ENCODE measurements at places on chromosomes 5 and 9.

DNA sequence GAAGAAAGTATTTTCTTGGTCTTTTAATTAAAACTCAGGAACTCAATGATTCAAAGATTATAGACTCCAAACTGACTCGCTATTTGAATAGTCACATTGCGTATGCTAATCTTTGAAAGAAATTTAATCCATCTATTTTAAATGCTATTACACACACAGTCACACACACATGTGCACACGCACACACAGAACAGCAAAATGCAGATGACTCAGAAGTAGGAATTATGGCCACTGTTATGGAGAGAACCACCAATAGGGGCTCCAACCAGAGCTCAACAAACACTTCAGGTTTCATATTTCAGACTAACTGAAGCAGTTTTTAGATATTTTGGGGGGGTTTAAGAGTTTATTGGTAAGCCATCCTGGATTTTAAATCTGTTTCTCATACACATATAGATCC is 1917.9 kb downstream of the EFNA5 start:
- no peak for DNase-seq

- no peak for DNase-seq
Measured at GRCh38 chr5:35046774-35047173, 975 bp downstream of the AGXT2 start.

DNA sequence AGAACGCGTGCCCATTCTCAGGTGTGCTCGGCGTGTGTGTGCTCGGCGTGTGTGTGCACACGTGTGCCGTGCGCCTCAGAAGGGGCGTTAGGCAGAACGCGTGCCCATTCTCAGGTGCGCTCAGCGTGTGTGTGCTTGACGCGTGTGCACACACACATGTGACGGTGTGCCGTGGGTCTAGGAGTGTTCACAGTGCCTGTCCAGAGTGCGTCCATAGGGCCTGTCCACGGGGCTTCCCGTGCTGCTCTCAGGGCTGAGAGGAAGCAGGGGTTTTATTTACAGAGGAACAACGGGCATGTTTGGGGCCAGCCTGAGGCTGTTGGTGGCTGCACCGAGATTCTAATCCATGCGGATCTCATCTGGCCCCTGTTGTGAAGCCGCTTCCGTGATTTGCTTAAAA is 14.2 kb upstream of the AHRR start:
- DNase-seq, result no peak

DNA sequence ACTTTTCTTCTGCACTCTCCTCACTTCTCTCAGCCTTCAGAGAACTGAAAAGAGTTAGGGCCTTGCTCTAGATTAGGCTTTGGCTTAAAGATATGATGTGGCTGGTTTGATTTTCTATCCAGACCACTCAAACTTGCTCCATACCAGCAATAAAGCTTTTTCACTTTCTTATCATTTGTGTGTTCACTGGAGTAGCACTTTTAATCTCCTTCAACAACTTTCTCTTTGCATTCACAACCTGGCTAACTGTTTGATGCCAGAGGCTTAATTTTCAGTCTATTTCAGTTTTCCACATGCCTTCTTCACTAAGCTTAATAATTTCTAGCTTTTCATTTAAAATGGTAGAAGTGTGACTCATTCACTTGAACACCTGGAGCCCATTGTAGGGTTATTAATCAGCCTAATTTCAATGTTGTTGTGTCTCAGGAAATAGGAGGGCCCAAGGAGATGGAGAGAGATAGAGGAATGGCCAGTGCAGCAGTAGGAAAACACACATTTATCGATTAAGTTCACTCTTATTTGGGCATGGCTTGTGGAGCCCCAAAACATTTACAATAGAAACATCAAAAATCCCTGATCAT is 5.9 kb downstream of the ATPSCKMT start:
- DNase-seq, result no peak

- peak; percentile 30 for DNase-seq
Measured at GRCh38 chr9:37198831-37199230, 78.5 kb downstream of the ZCCHC7 start.

- DNase-seq, result no peak
Measured at GRCh38 chr5:17160756-17161040, 56.7 kb upstream of the BASP1 start.

DNA sequence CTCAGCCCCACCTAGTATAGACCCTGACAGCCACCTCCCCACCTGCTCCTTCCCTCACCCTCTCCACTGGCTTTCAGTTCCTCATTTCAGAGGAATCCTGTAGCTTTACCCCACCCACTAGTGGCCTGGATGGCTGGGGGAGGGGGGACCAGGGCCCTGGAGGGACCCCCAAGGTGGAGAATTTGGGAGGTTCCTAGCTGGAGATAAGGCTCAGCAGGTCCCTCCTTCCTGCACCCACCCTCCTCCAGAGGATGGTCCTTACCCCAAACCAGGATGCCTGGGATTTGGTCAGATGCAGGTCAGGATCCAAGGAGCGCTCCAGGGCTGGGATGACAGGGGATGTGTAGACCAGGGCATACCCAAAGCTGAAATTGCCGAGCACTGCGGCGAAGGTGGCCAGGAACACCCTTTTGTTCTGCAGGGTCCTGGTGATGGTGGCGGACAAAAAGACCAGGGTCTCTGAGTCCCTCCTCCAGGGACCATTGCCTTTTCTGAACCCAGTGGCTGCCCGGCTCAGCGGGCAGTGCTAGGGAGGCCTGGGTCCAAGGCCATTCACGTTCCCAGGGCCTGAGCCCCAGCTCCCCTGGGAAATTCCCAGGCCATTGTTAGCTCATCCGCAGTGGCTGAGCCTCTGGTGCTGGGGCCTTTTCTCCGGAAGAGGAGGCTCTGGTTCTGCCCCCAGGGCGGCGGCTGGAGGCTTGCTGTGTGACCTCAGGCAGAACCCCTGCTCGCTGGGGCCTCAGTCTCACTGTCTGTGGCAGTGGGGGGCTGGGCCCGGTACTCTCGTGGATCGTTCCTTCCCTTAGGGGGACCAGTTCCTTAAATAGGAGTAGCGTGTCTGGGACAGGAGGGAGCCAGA is 678 bp downstream of the SLC2A6 start:
- DNase-seq, result peak; percentile 75

GRCh38 chr5:89204756-89205155 is 321.8 kb upstream of the MEF2C start:
- no peak for DNase-seq

DNA sequence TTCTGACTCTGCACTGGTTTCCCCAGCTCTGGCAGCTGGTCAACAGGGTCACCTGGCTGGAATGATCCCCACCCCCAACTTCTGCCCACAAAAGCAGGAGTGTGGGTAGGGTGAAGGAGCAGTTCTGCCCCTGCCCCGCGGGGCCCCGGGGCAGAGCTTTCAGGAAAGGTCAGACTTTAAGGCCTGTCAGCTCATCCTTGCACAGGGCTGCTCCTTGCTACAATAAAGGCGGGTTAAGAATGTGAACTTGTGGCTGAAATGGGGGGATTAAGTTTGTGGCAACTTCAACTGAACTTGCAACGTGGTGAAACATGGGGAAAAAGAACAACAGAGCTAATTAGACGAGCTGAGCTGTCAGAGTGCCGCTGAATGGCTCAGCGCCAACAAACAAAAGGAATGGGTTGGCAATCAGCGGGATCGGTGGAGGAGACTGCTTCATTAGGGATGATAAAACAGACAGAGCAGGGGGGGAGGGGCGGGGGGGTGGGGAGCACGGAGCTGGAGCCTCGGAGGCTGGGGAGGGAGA is 50.8 kb downstream of the CRB2 start:
- no peak for DNase-seq

GRCh38 chr5:82221020-82221419 is 57.1 kb downstream of the RPS23 start:
- no peak for DNase-seq

GRCh38 chr5:172668594-172669071 is 27.6 kb downstream of the NEURL1B start:
- no peak for DNase-seq

DNA sequence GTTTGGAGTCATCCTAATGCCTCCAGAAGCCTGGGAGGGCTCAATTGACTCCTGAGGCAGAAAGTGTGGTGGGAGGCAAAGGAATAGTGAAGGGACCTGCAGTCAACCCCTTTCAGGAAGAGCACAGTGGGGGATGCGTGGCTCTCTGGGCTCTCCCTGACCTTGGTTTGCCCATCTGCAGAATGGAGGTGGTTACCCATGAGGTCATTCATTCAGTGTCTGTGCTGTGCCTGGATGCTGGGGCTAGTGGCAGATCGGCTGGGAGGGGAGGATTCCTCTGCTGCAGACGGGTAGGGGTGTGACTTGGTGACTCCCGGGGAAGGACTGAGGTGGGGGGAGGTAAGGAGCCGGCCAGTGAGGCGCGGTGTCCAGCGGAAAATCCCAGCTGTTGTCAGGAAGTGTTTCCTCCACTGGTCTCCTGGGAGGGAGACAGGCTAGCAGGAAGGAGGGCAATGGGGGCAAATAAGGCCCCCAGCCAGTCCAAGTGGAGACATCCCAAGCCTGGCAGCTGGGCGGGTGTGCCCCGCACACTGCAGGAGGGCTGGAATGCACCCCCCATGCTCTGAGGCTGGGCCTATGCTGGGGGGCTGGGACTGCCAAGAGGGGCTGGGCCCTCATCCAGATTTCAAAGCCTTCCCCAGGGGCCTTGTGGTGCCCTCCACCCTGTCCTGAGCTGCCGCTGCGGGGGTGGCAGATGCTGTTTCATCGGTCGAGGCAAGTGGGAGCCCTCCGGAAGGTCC is 10.9 kb downstream of the CXXC5 start:
- DNase-seq, result peak; percentile 52

- DNase-seq, result no peak
Measured at GRCh38 chr5:19001054-19001453, 986.9 kb downstream of the CDH18 start.

DNA sequence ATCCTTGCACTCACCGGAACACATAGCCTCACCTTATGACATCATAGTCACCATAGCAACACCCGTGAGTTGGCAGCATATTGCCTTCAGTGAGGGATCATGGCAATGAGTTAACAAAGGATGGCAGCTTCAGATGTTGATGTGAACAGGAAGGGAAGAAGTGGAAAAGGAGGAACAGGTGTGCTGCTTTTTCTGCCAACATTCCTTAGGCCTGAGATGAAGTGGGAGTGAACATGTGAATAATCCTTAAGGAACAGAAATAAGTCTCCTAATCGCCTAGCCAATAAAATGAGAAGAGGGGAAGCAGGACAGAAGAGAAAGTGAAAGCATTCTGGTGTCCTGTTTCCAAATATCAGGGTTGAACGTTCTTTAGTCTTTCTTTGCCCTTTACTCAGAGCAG is 360.0 kb downstream of the BRINP1 start:
- no peak for DNase-seq

GRCh38 chr9:98702835-98703380 is 5.8 kb downstream of the GABBR2 start:
- DNase-seq, result no peak

- DNase-seq, result no peak
Measured at GRCh38 chr9:95101326-95101725, 216.2 kb downstream of the FANCC start.

DNA sequence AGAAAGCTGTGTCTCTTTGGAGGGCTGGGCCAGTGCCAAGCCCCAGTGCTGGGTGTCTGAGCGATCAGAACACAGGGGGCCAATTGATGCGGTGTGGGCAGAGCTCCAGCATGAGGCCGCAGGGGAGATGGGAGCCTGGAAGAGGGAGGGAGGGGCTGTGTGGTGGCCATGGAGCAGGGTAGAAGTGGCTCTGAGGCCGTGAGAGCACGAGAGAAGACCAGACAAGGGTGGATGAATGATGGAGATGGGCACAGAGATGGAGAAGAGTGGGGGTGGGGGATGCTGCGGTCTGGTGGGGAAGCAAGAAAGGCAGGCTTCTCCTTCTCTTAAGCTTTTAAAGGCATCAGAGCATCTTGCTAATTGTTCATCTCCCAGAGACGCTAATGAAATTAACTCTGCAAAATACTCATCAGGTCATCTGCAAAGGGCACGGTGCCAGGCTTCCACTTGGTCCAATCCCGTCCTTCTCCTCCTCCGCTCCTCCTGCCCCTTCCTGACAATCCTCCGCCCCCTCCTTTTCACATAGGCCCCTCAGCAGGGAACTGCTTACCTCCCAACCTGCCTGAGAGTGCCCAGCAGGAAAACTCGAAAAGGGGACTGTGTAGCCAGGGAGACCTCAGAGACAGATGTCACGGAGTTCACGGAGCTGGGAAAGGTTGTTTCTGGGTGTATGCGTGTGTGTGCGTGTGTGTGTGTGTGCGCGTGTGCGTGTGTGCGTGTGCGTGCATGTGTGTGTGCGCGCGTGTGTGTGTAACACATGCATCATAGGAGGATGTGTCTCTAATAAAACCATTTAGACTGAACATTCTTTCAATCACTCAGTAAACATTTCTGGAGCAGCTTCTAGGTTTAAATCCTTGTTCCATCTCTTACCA is 7.1 kb upstream of the UNC5A start:
- no peak for DNase-seq

- no peak for DNase-seq
Measured at GRCh38 chr5:58085800-58086199, 374.1 kb downstream of the PLK2 start.

DNA sequence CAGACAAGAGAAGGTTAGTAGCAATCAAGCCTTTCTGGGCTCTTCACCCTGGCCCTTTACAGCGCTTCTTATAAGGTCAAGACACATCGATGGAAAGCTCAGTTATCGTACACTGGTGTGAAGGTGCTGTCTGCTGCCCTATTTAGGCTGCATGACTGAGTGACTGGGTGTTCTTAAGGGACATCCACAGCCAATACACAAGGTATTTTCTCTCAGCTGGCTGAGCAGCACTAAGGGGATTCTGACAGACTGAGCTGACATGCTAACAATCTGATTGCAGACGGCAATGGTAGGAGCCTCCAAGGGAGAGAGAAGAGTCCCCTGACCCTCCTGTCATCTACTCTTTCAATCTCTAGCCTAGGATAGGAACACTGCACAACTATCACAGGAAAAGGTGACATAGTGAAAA is 577.9 kb downstream of the ISL1 start:
- no peak for DNase-seq

DNA sequence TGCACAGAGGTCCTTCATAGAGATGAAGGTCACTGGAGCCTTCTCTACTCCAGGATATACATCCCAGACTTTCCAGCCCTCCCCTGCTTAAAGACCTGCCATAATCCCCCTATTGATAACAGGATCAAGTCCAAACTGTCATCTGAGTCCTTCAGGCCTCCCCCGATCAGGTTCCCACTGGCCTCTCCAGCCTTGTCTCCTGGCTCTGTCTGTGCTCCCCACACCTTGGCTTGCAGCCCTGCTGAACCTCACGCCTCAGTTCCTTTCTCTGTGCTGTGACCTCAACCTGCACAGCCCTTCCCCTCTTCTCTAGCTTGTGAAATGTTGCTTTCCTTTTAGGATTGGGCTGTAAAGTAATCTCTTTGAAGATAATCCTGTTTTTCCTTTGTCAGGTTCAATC is 2.5 kb upstream of the HRH2 start:
- DNase-seq, result no peak

DNA sequence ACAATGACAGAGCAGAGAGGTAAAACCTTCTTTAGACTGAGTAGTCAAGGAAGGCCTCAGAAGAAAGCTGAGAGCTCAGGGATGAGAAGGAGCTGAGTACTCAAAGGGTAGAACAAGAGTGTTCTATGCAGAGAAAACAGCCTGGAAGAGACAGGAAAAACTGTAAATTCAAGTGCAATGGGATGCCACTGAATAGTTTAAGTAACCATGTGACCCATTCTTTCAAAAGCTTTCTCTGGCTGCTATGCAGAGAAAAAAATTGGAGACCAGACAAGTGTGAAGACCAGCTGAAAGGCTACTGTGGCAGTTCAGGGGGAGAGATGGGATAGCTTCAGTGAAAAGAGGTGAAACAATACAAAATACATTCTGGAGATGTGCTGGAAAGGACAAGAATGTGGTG is 61.3 kb upstream of the RNF38 start:
- DNase-seq, result no peak
